ENCODE measurements at places on chromosomes 5 and 9.

DNA sequence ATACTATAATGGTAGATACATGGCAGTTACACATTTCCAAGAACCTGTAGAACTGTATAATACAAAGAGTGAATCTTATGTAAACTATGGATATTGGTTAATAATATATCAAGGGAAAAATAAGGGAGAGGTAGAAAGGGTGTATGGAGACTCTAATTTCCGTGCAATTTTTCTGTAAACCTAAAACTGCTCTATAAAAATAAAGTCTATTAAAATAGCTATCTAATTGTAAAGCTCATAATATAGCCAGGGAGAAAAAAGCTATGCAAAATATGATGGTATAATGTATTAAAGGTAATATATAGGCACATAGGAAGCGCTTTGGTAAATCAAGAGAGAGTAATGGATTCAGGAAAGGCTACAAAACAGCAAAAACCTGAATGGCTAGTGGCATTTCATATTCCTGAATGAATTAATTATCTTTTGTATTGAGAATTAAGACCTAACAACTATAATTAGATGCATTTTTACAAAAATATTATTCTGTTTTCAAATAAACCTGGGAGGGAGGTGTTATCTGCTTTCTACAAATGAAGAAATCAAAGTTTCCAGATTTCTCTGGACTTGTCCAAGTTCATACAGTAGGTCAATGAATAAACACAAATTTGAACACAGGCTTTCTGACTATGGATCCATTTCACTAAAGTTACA is 22.8 kb downstream of the ANXA1 start:
- DNase-seq: no peak

DNA sequence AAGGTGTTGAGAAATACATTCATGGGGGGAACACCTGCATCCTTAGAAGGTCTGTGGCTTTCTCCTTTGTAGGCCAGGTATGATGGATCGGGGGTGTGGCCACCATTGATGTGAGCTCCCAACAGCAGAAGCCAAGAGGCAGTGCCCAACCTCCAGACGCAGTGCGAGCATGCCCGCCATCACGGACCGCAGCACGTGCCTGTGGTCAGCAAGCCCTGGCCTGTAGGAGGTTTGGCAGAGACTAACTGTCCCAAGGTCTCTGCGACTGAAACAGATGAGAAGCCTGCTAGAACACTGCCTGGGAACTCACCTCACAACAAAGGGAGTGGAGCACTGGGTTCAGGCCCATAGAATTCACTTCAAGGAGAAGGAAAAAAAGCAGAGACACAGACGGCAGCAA is 31.9 kb upstream of the ZNF354A start:
- DNase-seq: no peak

GRCh38 chr5:180133060-180133459 is 61.5 kb upstream of the RNF130 start:
- no peak for DNase-seq

DNA sequence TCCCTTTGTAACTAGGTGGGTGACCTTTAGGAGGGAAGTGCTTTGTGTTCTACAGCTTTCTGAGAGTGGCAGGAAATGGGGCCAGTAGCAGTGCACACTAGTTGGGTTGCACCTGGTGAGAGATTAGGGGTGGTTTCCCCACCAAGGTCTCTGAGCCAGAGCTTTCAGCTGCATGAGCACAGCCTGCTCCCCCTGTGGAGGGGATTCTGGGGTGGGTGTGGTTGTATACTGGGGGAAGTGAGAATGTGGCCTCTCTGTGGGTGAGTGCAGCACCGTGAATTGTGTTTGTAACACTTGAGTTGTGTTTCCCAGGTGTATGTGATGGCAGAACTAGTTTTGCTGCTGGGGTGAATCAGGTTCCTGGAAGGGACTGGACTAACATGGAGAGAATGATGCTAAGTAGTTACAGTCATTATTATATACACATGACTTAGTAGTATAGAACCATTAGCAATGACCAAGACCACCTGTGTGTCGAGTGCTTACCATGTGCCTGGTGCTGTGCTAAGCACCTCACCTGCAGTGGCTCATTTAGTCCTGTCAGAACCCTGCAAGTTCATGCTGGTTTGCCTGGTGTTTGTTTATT is 11.8 kb upstream of the CXXC5 start:
- DNase-seq: peak; percentile 38
